Adipocyte (in vitro differentiated cells): ENCODE measurements at places on chromosomes 5 and 9.

GRCh38 chr5:53545744-53546143, 14.7 kb upstream of the NDUFS4 start:
- DNase-seq = no peak

DNA sequence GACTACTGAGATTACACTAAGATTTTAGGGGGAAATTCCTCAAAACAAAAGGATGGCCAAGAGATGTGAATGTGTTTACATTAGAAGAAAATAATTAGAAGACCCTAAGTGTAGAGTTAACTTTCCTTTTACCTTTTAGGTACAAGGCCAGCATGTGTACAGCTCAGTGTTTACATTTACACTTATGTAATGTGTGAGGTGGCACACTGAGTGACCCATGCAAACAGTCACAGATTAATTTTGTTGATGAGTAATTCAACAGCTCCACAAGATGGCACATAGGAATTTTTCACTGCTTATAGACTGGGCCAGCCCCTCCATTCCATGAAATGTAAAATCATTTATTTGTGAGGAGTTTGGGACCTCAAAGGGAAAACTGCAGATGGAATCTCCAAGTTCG, 90.1 kb upstream of the SLC12A2 start:
- DNase-seq = no peak

- DNase-seq = no peak
These were observed 20.2 kb downstream of the IL7R start for GRCh38 chr5:35876922-35877321.

DNA sequence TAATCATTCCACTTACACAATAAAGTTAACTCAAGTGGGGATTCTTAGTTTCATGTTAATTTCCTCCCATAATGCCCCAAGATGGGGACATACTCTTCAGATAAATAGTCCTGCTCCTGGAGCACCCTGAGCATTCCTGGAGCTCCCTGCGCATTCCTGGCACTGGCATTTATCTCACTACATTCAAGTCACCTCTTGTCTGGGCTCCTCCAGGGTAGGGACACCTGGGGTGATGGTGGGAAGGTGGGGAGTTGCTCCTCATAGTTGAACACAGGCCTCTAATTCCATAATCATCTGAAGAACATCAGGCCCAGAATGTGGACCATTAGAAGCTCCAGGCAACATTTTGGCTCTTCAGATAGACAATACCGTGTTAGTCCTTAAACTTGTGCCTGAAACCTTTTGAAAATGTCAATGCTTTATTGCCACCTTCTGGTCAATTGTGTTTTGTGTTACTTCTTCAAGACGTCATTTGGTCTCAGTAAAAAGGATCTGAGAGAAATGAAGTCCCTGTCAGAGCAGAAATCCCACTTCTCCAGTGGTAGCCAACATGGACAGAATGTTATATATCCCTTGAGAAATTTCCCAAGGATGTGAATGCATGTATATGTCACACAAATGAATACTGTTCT, 14.2 kb upstream of the AGGF1 start:
- DNase-seq = peak; percentile 68

DNA sequence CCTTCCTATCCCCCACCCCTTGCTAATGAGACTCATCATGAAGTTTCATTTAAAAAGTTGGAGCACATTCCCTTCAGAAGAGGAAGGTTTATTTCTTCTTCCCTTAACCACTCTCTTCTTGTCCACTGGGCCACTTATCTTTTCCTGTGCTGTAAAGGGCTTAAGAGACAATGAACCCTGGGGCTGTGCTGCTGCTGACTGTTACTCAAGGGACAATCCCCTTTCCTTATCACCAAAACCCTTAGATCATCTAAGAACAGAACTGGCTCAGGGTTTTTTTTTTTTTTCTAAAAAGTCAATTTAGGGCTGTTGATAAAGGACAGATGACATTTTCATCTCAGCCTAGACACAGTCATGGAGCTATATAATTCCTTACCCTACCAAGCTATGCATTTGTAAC, 29.6 kb downstream of the CAPSL start:
- DNase-seq = no peak

GRCh38 chr9:3018071-3018470, 174.2 kb upstream of the PUM3 start:
- DNase-seq = no peak

DNA sequence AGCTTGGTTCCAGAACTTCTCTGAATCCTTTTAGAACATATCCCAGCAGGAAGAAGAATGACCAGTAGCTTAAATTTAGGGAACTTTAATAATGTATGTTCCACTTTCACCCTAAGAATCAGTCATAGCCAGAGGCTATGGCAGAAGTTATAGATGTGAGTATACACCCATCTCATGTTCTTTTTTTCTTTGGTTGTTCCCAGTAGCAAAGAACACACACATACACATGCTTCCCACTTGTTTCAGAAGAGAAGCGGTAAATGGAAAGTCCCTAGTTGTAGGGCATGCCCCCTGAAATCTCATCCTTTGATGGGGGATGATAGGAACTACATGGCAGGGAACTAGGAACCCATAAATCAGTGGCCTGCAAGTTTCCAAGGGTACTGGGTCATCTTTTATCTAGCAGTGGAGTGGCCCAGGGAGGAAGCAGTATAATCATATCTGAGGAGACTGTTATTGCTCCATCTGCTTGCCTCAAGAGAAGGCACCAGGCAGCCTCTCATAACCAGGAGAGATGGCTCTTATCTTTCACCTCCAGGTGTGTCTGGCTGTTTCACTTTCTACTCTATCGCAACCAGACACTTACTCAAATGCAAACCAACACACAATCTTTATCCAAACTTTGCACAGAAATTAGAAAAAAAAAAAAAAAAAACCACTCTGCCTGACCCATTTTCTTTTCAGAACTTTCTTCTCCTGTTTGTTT, 109.5 kb downstream of the SNCAIP start:
- DNase-seq = no peak

- no peak for DNase-seq
These were observed 7.0 kb downstream of the SCAMP1 start for GRCh38 chr5:78367318-78367991.

- DNase-seq = no peak
These were observed 63.3 kb downstream of the DCP2 start for GRCh38 chr5:113039934-113040285.

- no peak for DNase-seq
These were observed 21.1 kb downstream of the GRHPR start for GRCh38 chr9:37443566-37443965.

- DNase-seq = no peak
These were observed 419.4 kb upstream of the PTGER4 start for GRCh38 chr5:40260361-40260760.

DNA sequence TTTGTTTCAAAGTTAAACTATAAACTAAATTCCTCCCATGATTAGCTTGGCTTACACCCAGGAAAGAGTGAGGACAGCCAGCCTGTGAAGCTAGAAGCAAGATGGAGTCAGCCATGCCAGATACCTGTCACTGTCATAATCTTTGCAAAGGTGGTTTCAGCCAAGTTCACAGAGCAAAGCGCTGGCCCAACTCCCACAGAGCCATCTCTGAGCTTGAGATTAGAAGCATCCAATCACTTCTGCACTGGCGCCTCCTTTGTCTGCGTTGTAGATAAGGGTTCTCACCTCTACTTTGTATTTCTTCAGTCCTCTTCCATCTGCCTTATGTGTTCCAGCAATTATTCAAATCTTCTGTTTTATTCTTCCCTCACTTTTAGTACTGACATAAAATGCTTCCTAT, 119.4 kb upstream of the ACO1 start:
- DNase-seq = no peak

- no peak for DNase-seq
These were observed 67.1 kb upstream of the GABRP start for GRCh38 chr5:170716396-170716795.

- DNase-seq = no peak
These were observed 71.3 kb upstream of the ARAP3 start for GRCh38 chr5:141753143-141753970.

- no peak for DNase-seq
These were observed 93.2 kb downstream of the CDO1 start for GRCh38 chr5:115723220-115723619.

GRCh38 chr5:14036947-14037346, 92.5 kb upstream of the DNAH5 start:
- peak; percentile 29 for DNase-seq

DNA sequence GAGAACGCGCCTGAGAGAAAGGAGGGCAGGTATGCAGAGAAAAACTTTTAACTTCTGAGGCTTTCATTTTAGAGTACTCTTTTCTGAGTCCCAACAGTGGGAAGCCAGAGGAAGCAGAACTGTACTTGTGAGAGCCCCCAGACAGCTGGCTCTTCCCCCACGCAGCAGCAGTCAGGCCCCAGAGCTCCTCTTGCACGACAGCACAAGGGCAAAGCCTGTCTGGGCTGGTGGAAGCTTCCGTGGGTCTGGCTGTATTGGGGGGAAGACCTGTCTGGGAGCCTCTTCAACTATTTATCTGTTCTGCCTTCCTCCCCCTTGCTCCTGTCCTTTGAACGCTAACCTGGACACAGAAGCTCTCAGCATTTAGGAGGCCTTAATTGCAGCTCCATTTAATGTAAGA, 68.2 kb downstream of the THBS4 start:
- no peak for DNase-seq

GRCh38 chr5:122805481-122805880, 30.6 kb downstream of the SNX2 start:
- DNase-seq = peak; percentile 41

GRCh38 chr5:36878392-36879082, 2.0 kb downstream of the NIPBL start:
- peak; percentile 83 for DNase-seq

DNA sequence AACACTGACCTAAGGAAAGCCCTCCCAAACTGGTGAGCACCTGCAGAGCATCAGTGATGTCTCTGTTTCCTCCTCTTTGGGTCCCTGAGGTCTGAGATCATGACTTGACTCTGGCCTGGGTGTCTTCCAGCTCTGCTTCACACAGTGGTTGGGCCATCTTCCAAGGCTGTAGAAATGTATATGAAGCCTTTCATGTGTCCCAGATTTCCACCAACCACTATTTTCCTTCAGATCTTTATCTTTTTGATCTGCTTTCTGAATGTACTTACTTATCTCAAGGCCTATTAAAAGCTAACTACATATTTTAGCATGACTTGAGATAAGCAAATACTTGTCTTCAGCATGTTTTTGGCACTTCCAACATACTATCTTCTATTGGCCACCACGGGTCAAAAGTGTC, 47.1 kb downstream of the PRELID2 start:
- no peak for DNase-seq

DNA sequence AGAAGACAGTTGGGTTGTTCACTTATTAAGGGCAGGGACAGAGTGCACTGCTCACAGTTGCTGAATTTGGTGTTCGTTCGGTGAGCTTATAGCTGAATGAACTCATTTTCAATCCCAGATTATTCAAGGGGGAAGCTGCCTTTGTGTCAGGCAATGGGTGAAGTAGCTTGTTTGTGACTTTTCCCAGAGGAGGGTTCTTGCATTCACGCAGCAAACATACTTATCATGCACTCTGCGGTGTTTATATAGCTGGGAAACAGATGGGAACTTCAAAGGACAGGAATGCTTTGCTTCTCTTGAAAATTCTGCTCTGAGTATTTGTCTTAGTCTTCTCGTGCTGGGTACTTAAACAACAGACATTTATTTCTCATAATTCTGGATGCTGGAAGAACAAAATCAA, 64.7 kb upstream of the ABCA1 start:
- no peak for DNase-seq

- DNase-seq = no peak
These were observed 12.6 kb upstream of the CEMIP2 start for GRCh38 chr9:71780953-71781352.

- no peak for DNase-seq
These were observed 131.7 kb downstream of the BARX1 start for GRCh38 chr9:93823245-93824072.

DNA sequence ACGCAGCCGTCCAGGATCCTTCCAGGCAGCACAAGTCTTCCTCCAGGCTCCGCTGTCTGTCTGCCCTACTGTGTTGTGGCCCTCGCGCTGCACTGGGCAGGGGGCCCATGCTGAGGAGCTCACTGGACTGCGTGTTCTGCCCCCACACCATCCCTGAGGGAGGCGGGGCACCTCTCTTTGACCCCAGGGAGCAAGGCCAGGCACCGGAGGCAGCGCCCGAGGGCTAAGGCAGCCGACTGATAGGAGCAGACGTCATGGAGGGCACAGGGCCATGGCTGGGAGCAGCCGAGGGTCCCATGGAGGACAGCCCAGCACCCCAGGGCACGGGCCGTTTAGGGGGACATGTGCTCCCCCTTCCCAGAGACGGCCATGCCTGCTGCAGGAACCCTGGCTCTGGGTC, 46.7 kb downstream of the KCNT1 start:
- no peak for DNase-seq

GRCh38 chr5:79020861-79021561, 35.9 kb upstream of the ARSB start:
- DNase-seq = peak; percentile 83

GRCh38 chr9:74861773-74862474, 25.8 kb downstream of the TRPM6 start:
- no peak for DNase-seq

DNA sequence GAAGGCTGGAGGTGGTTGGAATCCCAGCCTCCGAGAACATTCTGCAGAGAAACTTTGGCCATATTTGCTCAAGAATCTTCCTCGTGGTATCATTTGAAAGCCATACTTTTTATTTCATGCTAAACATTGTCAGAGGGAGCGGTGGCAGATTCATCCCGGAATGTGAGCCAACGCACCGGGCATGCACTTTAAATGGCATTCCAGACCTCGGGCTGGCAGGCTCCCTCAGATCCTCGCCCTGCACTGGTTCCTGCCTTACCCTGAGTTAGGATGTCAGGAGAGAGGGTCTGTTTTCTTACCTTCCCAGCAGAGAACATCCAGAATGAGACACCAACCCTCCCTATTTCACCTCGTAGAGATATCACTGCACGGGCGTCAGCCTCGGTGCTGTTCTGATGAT, 33.8 kb downstream of the GDNF start:
- DNase-seq = no peak

GRCh38 chr5:180640611-180640860, 8.9 kb downstream of the FLT4 start:
- no peak for DNase-seq

GRCh38 chr9:19320495-19320894, 59.5 kb downstream of the RPS6 start:
- no peak for DNase-seq

GRCh38 chr9:13213337-13213736, 66.2 kb downstream of the MPDZ start:
- DNase-seq = peak; percentile 56

GRCh38 chr9:116149844-116150243, 3.7 kb upstream of the PAPPA start:
- DNase-seq = peak; percentile 37

GRCh38 chr9:131330814-131331600, 41.5 kb downstream of the PLPP7 start:
- no peak for DNase-seq

DNA sequence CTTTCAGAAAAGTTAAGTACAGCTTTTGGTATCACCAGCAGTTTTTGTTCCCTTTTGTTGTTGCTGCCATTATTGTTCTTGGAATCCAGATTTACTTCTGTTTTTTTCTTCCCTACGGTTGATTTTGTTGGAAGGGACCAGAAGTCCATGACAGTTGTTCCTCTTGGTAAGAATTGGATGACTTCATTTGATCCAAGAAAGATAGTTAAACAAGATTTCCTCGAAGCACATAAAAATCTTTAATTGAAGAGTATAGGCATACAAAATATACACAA, 65.4 kb downstream of the CDC42SE2 start:
- no peak for DNase-seq

GRCh38 chr5:124883681-124884080, 137.2 kb upstream of the ZNF608 start:
- no peak for DNase-seq
